ENCODE measurements at places on chromosomes 7 and 10. TPM values are rescaled to one million over a fixed set of nuclear protein-coding genes. Genes with fewer than 3 reads are reported as not detected.

GRCh38 chr10:80787952-80788351 lies 250.2 kb downstream of the SH2D4B start:
- no peaks in the 10 kb centered on the region for H3K27me3 ChIP-seq
- H3K27ac ChIP-seq, result no peak overlapping the region
- H3K36me3 ChIP-seq, result no peaks in the 10 kb centered on the region
- H3K4me1 ChIP-seq, result no peaks in the 10 kb centered on the region

- no peaks in the 10 kb centered on the region for H3K27me3 ChIP-seq
- H3K4me3 ChIP-seq, result no peak overlapping the region
- DNase-seq, result no peak
- no peaks in the 10 kb centered on the region for H3K36me3 ChIP-seq
Observed at GRCh38 chr7:111821046-111821445, 258.8 kb upstream of the IMMP2L start.

HMX2 gene
- total RNA-seq, result not detected

LBX1 gene
- not detected for total RNA-seq

MALRD1 gene
- 1.5 TPM for total RNA-seq

PDE1C gene
- 0.60 TPM for total RNA-seq

DNA sequence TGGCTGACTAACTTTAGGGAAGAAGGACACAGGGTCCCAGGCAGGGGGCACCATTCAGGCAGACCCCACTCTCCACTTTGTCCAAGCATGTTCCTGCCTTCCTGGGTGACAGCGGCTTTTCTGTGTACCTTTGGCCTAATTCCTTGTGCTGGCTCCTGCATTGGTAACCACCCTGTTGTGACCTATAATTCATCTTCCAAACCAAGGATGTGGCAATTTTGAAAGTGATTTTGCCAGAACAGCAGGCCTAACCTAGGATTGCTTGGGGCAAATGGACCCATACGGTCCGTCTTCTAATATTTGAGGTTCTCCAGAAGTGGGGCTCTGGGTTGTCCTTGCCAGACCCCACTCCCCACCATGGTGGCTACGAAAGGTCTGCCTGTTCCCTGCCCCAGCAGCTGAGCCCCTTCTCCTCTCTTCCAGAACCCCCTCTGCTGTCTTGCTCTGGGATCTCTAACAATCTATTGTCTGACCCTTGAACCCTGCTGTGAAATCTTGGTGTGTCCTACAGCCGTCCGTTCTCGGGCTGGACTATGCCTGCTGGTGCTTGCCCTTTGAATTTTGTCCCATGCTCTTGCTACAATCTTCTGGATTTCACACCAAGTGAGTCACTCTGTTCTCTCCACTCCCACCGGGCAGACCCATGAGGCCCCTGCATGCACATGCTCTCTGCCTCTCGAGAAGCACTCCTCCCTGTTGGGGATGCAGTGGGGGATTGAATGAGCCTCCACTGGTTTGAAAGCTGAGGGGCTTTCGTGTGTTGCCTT lies 316.0 kb downstream of the CXCL12 start:
- no peaks in the 10 kb centered on the region for H3K36me3 ChIP-seq
- DNase-seq, result no peak
- H3K4me3 ChIP-seq, result no peak overlapping the region
- H3K4me1 ChIP-seq, result no peaks in the 10 kb centered on the region
- no peaks in the 10 kb centered on the region for H3K27me3 ChIP-seq
- H3K27ac ChIP-seq, result no peak overlapping the region

DNA sequence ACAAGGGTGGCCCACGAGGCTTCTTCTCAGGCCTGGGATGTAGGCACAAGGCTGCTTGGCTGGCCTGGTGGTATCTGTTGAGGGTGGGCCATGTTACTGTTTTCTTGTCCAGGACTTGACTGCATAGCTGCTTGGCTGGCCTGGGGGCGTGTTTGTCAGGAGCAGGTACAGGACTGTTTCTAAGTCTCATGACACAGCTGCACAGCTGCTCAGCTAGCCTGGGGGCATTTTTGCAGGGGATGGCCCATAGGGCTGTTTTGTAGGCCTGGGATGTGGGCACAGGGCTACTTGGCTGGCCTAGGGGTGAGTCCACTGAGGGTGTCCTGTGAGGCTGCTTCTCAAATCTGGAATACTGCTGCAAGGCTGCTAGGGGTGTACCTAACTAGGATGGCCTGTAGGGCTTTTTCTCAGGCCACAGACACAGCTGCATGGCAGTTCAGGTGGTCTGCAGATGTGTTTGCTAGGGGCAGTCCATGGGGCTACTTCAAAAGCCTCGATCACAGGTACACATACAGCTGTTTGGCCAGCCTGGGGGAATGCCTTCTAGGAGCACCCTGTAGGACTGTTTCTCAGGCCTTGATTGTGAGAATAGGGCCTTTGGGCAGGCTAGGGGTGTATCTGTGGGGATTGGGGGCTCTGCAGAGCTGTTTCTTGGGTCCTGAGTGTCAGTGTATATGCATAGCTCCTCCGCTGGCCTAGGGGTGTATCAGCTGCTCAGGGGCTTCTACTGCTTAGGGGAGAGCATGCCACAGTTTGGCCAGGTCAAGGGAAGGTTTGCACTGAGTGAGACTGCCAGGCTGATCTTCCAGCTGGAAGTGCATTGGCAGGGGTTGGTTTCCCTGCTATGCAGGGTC lies 26.6 kb upstream of the PLA2G12B start:
- H3K27ac ChIP-seq, result no peak overlapping the region
- H3K4me3 ChIP-seq, result no peak overlapping the region
- no peaks in the 10 kb centered on the region for H3K27me3 ChIP-seq
- no peak for DNase-seq
- no peaks in the 10 kb centered on the region for H3K4me1 ChIP-seq

DNA sequence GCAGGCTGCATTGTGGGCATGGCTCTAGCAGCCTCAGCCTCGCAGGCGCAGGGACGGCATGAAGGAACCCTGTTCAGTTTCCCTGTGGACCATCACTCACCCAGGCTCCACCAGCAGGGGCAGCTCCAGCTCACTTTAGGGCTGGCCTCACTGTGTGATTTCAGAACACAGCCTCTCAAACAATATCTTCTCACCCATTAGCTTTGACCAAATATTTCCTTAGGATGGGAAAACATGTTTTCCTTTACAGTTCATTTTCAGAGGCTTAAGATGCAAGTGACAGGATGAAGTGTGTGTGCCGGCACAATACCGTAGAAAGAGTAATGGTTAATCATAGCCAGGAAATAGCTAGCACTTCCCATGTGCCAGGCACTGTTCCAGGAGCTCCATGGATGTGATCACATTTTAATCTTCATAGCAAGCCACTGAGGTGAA lies 58.2 kb downstream of the LANCL2 start:
- peaks cover 14% of the 10 kb centered on the region for H3K36me3 ChIP-seq
- DNase-seq, result peak; percentile 62
- H3K4me1 ChIP-seq, result no peaks in the 10 kb centered on the region
- H3K4me3 ChIP-seq, result no peak overlapping the region
- H3K27me3 ChIP-seq, result no peaks in the 10 kb centered on the region

- no peak for DNase-seq
- H3K4me3 ChIP-seq, result no peak overlapping the region
- H3K4me1 ChIP-seq, result no peaks in the 10 kb centered on the region
- H3K27ac ChIP-seq, result no peak overlapping the region
Observed at GRCh38 chr10:133465191-133465949, 11.6 kb downstream of the SCART1 start.

GRCh38 chr7:104061652-104062051 lies 72.2 kb upstream of the RELN start:
- H3K4me3 ChIP-seq, result no peak overlapping the region
- no peaks in the 10 kb centered on the region for H3K27me3 ChIP-seq

DNA sequence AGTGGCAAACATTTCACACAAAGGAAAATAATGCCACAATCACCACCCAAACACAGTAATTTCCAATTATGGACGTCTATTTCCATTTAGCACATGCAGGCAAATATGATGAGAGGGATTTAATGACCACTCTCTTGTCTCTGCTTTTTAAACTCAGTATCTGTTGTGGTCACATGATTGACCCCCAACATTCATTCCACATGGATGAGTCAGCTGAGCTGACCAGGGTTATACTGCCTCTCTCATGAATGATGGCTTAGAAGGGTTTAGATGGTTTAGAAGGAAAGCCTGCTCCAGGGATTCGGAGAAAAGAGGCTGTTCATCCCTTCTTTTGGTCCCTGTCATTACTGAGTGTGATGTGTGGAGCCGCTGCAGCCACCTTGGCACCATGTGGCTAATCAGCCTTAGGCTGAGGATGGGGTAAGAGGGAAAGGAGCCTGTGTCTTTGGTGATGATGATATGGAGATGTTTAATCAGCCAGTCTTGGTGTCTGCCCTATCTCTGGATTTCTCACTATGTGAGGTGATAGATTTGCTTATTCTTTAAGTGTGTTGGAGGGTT lies 38.2 kb upstream of the JAKMIP3 start:
- no peak overlapping the region for H3K27ac ChIP-seq
- H3K36me3 ChIP-seq, result no peaks in the 10 kb centered on the region
- H3K27me3 ChIP-seq, result peaks cover 8% of the 10 kb centered on the region
- no peaks in the 10 kb centered on the region for H3K4me1 ChIP-seq
- no peak overlapping the region for H3K4me3 ChIP-seq

- no peaks in the 10 kb centered on the region for H3K4me1 ChIP-seq
- H3K4me3 ChIP-seq, result no peak overlapping the region
- no peaks in the 10 kb centered on the region for H3K36me3 ChIP-seq
- H3K27ac ChIP-seq, result no peak overlapping the region
- H3K27me3 ChIP-seq, result no peaks in the 10 kb centered on the region
- DNase-seq, result peak; percentile 65
Observed at GRCh38 chr7:87920578-87920977, 13.5 kb upstream of the ADAM22 start.

- H3K4me1 ChIP-seq, result no peaks in the 10 kb centered on the region
- H3K36me3 ChIP-seq, result no peaks in the 10 kb centered on the region
- no peak for DNase-seq
- no peak overlapping the region for H3K27ac ChIP-seq
Observed at GRCh38 chr7:91784469-91784868, 96.0 kb downstream of the MTERF1 start.

DNA sequence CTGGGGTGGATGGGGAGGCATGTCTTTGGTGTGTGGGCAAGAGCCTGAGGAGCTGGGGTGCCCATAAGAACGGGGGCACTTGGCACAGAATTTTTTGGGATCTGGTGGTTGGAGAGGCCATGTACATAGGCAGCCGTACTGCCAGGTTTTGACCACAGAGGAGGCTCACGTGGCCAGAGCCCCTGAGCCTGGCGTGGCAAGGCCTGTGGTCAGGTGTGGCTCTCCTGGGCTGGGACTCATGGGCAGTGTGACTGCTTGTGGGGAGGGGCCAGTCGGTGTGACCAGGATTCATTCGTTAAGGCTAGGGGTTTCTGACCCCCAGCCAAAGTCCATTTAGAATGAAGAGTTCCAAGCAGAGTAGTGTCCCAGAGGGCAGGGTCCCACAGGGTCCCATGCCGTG lies 38.2 kb downstream of the AGAP3 start:
- peaks cover 31% of the 10 kb centered on the region for H3K36me3 ChIP-seq
- H3K27me3 ChIP-seq, result no peaks in the 10 kb centered on the region
- no peak overlapping the region for H3K27ac ChIP-seq

FAM25G gene
- total RNA-seq, result not detected

GRCh38 chr7:92608380-92609322 lies 18.5 kb upstream of the FAM133B start:
- no peaks in the 10 kb centered on the region for H3K27me3 ChIP-seq
- H3K4me1 ChIP-seq, result no peaks in the 10 kb centered on the region
- peak overlapping the region; percentile 76 for H3K4me3 ChIP-seq
- peaks cover 13% of the 10 kb centered on the region for H3K36me3 ChIP-seq
- H3K27ac ChIP-seq, result no peak overlapping the region

KIAA1549 gene
- total RNA-seq, result 18.7 TPM

ITPRID1 gene
- 4.6 TPM for total RNA-seq

FAM53B gene
- 16.5 TPM for total RNA-seq

DNA sequence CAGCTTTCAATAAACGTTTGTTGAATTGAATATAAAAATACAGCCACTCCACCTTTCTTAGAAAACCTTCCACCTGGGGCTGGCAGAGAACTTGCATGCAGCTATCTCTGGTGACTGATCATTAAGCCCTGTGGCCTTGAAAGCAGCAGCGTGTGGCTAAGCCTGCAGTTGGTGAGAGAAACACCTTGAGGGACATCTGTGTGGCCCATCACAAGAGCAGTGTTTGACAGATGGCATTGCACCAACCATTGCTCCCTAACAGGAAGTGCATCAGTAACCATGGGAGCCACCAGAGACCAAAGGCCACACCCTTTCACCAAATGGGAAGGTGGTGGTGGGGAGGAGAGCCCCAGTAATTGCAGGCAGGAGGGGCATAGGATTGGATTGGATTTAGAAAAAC lies 22.4 kb downstream of the RHOBTB1 start:
- no peaks in the 10 kb centered on the region for H3K4me1 ChIP-seq
- no peak for DNase-seq
- no peaks in the 10 kb centered on the region for H3K27me3 ChIP-seq
